Thyroid gland (tissue), 4 donors: ENCODE measurements at places on chromosomes 1 and 21. TPM values are rescaled to one million over a fixed set of nuclear protein-coding genes. Genes with fewer than 3 reads are reported as not detected.
A peak's percentile ranks its signal among the peaks of the same experiment; 100 is the strongest.

DNA sequence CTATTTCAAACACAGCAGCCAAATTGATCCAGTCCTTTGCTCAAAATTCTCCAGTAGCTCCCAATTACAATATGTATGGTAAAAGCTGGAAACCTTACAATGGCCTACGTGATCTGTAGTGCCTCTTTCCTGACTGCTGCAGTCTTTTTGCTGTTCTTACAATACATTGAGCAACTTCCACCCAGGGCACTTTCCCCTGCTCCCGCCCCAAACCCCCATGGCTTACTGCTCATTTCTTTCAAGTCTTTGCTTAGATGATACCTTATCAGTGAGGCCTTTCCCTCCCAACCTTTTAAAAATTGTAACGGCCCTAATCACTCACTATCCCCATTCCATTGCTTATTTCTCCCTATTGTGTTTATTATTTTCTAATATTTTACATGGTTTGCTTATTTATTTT lies 43.9 kb upstream of the APOBEC4 start:
- no peak overlapping the region for H3K4me3 ChIP-seq
- H3K27ac ChIP-seq = no peak overlapping the region
- H3K27me3 ChIP-seq = no peaks in the 10 kb centered on the region
- no peaks in the 10 kb centered on the region for H3K36me3 ChIP-seq
- no peak for DNase-seq
- H3K4me1 ChIP-seq = no peaks in the 10 kb centered on the region

DNA sequence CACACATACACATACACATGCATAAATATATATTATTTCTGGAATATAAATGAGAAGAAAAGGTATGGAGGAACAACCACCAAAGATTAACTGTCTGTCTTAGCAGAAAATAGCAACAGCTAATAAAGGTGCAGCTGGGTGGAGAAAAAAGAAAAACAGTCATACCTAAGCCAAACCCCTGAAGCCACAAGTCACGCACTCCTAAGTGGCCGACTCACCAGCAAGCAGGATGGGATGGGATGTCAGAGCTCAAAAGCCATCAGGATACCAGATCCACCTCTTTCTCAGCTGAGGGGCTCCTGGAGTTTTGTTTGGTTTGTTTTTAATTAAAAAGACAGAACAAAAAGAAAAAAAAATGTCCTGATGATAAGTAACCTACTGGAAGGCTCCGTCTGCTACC lies 64.7 kb upstream of the HIVEP3 start:
- DNase-seq = no peak
- no peaks in the 10 kb centered on the region for H3K27me3 ChIP-seq
- no peaks in the 10 kb centered on the region for H3K4me1 ChIP-seq
- H3K4me3 ChIP-seq = no peak overlapping the region

Gene EFCAB7
- 11.4 TPM for total RNA-seq

DNA sequence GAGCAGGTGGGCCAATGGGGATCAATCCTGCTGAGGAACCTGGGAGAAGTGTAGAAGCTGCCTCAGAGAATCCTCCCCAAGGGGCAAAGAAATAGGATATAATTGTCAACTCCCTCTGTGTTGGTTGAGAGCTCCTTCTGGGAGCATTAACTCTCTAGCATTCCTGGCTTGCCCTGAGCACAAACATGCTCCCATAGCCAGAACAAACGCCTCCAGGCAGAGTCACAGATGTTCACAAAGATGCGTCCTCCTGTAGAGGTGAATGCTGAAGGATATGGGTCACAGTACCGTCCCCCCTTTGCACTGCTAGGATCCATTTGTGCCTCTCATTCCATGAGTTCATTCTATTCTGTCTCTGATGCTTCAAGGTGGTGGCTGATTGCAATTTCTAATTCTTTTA lies 9.6 kb upstream of the BCAN start:
- H3K4me3 ChIP-seq = no peak overlapping the region
- H3K27me3 ChIP-seq = no peaks in the 10 kb centered on the region
- no peaks in the 10 kb centered on the region for H3K36me3 ChIP-seq

DNA sequence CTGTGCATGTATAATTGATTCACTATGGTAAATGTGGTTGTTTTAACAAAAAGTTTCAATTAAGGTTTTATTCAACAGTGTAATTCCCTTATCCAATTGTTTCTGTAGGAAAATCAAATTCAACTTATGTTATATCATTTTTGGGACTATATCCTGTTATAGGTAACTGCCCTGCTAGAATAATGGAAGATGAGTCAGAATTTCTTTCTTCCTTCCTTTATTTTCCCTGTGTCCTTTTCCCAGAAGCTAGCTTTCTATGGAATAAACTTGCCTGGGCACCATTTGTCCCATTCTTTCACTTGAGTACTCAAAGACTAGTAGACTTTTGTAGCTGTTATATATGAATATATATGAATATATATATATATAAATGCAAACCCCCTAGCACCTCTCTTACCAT lies 301.3 kb downstream of the TM2D1 start:
- peak overlapping the region; percentile 7 for H3K27ac ChIP-seq
- no peaks in the 10 kb centered on the region for H3K36me3 ChIP-seq
- no peak for DNase-seq

DNA sequence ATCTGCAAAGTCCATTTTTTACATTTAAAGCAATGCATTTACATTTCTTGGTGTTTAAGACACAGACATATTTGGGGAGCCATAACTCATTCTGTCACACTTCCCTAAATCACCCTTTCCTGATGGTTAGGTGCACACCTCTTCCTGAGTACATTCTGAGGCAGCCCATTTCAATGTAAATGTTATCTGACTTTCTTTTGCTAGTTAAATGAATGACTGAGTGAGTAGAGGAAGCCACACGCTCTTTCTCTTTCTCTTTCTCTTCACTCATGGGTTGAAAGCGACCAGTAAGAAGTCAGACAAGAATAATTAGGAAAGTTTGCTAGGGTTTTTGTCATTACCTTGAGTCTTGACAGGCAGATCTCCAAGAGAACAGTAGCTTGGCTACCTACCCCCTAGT lies 143.1 kb downstream of the S1PR1 start:
- H3K36me3 ChIP-seq = no peaks in the 10 kb centered on the region
- no peak overlapping the region for H3K4me3 ChIP-seq
- DNase-seq = no peak
- no peaks in the 10 kb centered on the region for H3K4me1 ChIP-seq
- H3K27me3 ChIP-seq = no peaks in the 10 kb centered on the region

Gene RPE65
- not detected for total RNA-seq

GRCh38 chr1:203127666-203128430 lies at the start of gene ADORA1:
TSS of gene ADORA1 (plus strand) at chr1:203127726. CDS start at chr1:203128842, 1,116 bp downstream.
- DNase-seq = peak; percentile 80
- peak within 1 kb of the TSS; percentile 45 for H3K27ac ChIP-seq
- H3K27me3 ChIP-seq = no peaks in the 10 kb centered on the region
- peak within 1 kb of the TSS; percentile 40 for H3K4me3 ChIP-seq
- peaks cover 25% of the 10 kb centered on the region for H3K4me1 ChIP-seq
- H3K36me3 ChIP-seq = no peaks in the 10 kb centered on the region

DNA sequence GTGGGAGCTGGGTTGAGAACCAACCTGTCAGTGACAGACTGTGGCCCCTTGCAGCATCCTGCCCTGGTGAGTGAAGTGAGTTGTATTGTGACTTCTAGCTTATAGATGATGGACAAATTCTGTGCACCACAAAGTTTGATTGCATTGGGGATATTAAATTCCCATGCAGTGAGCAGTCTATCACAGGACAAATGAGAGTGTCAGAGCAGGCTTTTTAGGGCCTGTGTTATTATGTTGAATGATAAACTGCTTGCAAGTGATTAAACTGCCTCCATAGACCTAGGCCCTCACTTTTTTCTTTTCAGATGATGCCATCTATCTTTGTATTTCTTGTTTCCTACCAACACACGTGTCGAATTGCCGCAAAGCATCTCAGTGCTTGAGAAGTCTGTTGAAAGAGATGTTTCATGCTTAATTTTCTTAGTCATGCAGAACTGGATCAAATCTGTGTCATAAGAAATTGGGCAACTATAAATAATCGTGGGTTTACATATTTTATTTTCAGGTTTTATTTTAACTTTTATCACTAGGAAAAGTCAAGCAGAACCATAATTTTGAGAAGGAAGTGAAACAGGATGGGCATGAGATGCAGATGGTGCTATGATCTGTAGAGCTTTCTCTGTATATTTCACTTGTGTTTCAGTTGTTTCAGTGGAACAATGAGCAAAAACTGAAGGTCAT lies 199.2 kb downstream of the S1PR1 start:
- no peaks in the 10 kb centered on the region for H3K36me3 ChIP-seq
- no peak overlapping the region for H3K27ac ChIP-seq
- no peaks in the 10 kb centered on the region for H3K27me3 ChIP-seq
- no peak overlapping the region for H3K4me3 ChIP-seq
- H3K4me1 ChIP-seq = no peaks in the 10 kb centered on the region

- no peak overlapping the region for H3K27ac ChIP-seq
- peaks cover 35% of the 10 kb centered on the region for H3K4me1 ChIP-seq
- H3K4me3 ChIP-seq = no peak overlapping the region
- no peak for DNase-seq
Observed at GRCh38 chr1:212479188-212479587, 46.5 kb downstream of the NENF start.

- H3K4me3 ChIP-seq = no peak overlapping the region
- no peak for DNase-seq
- no peaks in the 10 kb centered on the region for H3K27me3 ChIP-seq
- H3K27ac ChIP-seq = no peak overlapping the region
- H3K4me1 ChIP-seq = no peaks in the 10 kb centered on the region
Observed at GRCh38 chr1:221016751-221017150, 137.5 kb downstream of the HLX start.

- H3K4me1 ChIP-seq = peaks cover 77% of the 10 kb centered on the region
- no peaks in the 10 kb centered on the region for H3K36me3 ChIP-seq
- H3K27ac ChIP-seq = peak within 1 kb of the TSS; percentile 91
- DNase-seq = peak; percentile 90
- peak within 1 kb of the TSS; percentile 57 for H3K4me3 ChIP-seq
Observed at GRCh38 chr1:31576201-31576669, at the start of gene TINAGL1. TSS of gene TINAGL1 (plus strand) at chr1:31576515. CDS start at chr1:31577149, 634 bp downstream.

Gene RAP1A
- 91.7 TPM for total RNA-seq

GRCh38 chr1:56468518-56468917 lies 110.8 kb downstream of the PLPP3 start:
- H3K36me3 ChIP-seq = no peaks in the 10 kb centered on the region
- no peak for DNase-seq
- H3K4me3 ChIP-seq = no peak overlapping the region
- peaks cover 22% of the 10 kb centered on the region for H3K4me1 ChIP-seq

Gene GUCA2B
- total RNA-seq = not detected

DNA sequence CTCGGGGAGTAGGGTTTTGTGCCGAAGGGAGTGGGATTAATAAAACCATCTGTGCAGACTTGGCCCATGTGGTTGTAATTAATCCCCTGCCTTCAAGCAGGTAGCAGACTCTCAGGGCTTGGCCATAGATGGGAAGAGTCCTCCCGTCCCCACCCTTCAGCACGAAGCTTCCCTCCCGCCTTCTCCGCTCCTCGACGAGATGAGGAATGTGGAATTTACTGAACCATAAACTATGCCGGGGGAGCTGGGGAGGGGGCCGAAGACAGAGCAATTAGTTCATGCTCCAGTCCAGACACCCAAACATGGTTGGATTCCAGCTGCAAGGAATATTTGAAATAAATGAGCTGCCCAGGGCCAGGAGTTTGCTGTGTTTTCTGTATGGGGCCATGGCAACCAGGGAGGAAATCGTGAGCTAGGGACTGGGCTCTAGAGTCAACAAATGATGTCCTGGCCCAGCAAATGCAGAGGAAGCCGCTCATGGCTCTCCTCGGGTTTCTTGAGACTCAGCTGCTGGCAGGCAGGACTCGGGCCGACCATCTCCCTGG lies 78.8 kb downstream of the SPSB1 start:
- no peaks in the 10 kb centered on the region for H3K27me3 ChIP-seq
- no peak overlapping the region for H3K4me3 ChIP-seq
- peaks cover 21% of the 10 kb centered on the region for H3K4me1 ChIP-seq
- peaks cover 15% of the 10 kb centered on the region for H3K36me3 ChIP-seq

DNA sequence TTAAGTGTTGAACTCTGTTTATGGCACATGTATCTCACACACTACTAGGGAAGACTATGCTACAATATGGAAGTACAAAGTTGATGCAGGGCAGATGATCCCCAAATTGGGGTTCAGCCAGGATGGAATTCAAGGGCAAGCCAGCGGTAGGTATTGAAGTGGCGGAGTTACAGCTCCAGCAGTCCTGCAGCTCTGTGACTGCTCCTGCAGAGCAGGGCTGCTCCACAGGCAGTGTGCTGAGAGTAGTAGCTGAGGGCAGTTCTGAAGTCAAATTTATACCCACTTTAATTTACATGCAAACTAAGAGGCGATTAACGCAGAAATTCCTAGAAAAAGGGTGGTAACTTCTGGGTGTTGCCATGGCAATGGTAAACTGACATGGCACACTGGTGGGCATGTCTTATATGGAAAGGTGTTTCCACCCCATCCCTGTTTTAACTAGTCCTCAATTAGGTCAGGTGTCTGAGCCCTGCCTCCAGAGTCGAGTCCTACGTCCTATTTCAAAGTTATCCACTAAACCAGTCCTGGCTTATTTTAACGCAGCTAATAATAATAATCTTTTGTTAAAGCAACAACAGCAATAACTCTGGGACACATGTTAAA lies 20.6 kb upstream of the CENPF start:
- no peaks in the 10 kb centered on the region for H3K27me3 ChIP-seq
- H3K36me3 ChIP-seq = no peaks in the 10 kb centered on the region
- DNase-seq = no peak
- no peak overlapping the region for H3K4me3 ChIP-seq
- H3K4me1 ChIP-seq = no peaks in the 10 kb centered on the region
- no peak overlapping the region for H3K27ac ChIP-seq

DNA sequence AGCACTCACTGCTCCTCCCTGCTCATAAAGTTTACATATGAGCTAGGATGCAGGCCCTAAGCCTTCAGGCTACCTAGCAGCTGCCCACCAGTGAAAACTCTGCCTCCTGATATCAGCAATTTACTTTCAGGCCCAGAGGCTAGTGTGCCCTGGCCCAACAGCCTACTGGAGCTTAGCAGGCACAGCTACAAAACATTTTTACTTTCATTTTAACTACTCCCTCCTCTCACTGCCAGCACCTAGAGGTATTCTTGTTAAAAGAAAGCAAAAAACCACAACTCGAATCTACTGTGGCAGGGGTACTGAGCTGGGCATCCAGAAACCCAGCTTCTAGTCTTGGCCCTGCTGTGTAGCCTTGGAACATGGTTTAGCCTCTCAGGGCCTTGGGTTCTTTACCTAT lies 5.8 kb upstream of the LORICRIN start:
- H3K4me3 ChIP-seq = no peak overlapping the region
- no peaks in the 10 kb centered on the region for H3K27me3 ChIP-seq
- H3K27ac ChIP-seq = no peak overlapping the region

GRCh38 chr1:94202241-94202640 lies 35.1 kb downstream of the ARHGAP29 start:
- H3K36me3 ChIP-seq = peaks cover 26% of the 10 kb centered on the region
- no peak overlapping the region for H3K27ac ChIP-seq
- H3K4me1 ChIP-seq = no peaks in the 10 kb centered on the region

GRCh38 chr1:36151845-36152203 lies 2.5 kb upstream of the TRAPPC3 start:
- H3K27ac ChIP-seq = peak overlapping the region; percentile 94
- peaks cover 44% of the 10 kb centered on the region for H3K4me1 ChIP-seq
- H3K4me3 ChIP-seq = no peak overlapping the region
- H3K27me3 ChIP-seq = no peaks in the 10 kb centered on the region
- DNase-seq = no peak

Gene OLIG2
- total RNA-seq = 0.11 TPM
